ENCODE measurements at places on chromosomes 5 and 9.

DNA sequence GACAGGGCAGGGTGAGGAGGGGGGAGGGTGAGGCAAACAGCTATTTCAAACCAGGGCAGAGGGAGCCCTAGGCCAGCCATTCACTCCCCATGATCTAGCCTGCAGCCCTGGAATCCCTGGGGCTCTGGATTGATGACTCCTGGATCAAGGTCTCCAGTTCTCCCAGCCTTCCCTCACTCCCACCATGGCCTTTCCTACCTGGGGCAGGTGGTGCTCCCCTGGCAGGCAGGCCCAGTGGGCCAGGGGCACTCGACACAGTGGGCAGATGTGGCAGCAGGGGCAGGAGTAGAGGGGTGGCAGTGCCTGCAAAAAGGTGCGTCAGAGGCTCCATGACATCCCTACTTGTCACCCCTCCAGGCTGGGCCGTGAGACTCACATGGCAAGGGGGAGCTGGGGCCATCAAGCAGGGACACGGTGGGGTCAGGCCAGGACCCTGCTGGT is 6.0 kb downstream of the KIF12 start:
- no peak for DNase-seq
- no peak overlapping the region for H3K27ac ChIP-seq
- H3K36me3 ChIP-seq = no peaks in the 10 kb centered on the region
- H3K4me1 ChIP-seq = no peaks in the 10 kb centered on the region
- no peak overlapping the region for H3K4me3 ChIP-seq

DNA sequence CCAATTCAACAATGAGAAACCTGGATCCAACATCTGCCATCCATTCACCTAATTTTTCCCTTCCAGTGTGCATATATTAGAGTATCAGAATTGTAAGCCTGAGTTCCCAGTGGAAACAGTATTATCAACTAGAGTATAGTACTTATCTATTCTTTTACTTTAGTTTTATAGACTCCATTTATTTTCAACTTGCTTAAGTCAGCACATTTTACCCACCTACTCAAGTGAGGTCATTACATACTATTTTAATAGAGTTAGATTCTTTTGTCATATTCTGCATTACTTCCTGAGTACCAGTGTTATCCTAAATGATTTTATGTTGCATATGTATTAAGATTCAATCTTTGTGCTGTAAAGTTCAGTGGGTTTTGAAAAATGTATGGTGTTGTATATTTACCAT is 1393.3 kb downstream of the MAT2B start:
- H3K27me3 ChIP-seq = no peaks in the 10 kb centered on the region
- H3K4me1 ChIP-seq = no peaks in the 10 kb centered on the region
- H3K36me3 ChIP-seq = no peaks in the 10 kb centered on the region
- no peak overlapping the region for H3K4me3 ChIP-seq
- no peak for DNase-seq

DNA sequence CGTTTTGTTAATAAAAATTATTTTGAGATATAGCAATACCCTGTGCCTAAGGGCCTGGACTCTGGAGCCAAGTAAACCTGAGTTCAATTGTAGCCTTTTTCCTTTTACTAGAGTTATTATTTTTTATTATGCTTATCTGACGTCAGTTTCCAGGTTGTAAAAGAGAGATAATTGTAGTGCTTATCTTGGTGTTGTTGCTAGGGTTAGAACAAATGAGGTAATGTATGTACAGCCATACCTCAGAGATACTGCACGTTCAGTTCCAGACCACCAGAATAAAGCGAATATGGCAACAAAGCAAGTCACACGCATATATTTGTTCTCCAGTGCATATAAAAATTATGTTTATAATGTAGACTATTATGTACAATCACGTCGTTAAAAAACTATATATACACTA is 215.0 kb downstream of the VPS13A start:
- no peaks in the 10 kb centered on the region for H3K27me3 ChIP-seq
- no peak overlapping the region for H3K27ac ChIP-seq

- H3K27ac ChIP-seq = peak overlapping the region; percentile 14
- H3K4me1 ChIP-seq = peaks cover 14% of the 10 kb centered on the region
- H3K27me3 ChIP-seq = peaks cover 22% of the 10 kb centered on the region
- H3K4me3 ChIP-seq = no peak overlapping the region
- H3K36me3 ChIP-seq = no peaks in the 10 kb centered on the region
- no peak for DNase-seq
Measured at GRCh38 chr9:97387936-97388684, 23.8 kb upstream of the TDRD7 start.

DNA sequence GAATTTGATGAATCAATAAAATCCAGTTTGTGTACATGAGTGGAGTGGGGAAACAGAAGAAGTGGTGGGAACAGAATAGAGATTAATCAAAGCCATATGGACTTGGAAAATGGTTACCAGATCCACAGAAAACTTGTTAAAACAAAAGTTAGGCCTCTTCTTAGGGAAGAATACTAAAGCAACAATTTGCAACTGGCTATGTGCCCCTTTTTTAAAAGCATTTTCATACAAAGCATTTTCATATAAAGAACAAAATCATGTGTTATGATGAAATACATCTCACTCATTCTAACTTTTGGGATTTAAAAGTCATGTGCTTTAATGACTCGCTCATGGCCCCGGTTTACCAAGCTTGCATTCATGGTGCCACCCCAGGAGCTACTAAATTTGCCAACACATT is 276.9 kb downstream of the EFNA5 start:
- peaks cover 9% of the 10 kb centered on the region for H3K4me1 ChIP-seq
- H3K36me3 ChIP-seq = no peaks in the 10 kb centered on the region
- H3K27me3 ChIP-seq = peaks cover 2% of the 10 kb centered on the region
- no peak for DNase-seq

DNA sequence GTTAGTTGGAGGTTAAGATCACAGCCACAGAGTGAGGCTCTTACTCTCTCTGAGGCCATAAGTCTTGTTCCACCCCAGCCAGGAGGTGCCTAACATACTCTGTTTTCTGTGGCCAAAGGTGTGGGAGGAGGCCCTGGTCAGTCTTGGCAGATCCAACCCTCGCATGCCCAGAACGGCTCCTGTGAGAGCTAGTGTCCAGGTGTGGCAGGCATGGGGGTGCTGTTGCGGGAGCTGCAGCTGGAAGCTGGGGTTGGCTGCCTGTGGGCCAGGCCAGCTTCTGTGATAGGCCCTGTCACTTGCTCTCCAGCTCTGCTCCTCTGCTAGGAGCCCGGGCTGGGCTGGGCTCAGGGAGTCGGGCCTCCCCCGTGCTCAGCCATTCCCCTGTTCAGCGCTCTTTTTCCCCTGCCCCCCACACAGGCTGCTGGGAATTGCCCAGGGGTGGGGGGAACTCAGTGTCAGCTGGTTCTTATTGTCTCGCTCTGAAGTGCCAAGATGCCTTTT is 31.6 kb downstream of the IER5L start:
- H3K27ac ChIP-seq = no peak overlapping the region
- peaks cover 19% of the 10 kb centered on the region for H3K36me3 ChIP-seq
- DNase-seq = no peak
- H3K4me1 ChIP-seq = peaks cover 17% of the 10 kb centered on the region
- no peak overlapping the region for H3K4me3 ChIP-seq

DNA sequence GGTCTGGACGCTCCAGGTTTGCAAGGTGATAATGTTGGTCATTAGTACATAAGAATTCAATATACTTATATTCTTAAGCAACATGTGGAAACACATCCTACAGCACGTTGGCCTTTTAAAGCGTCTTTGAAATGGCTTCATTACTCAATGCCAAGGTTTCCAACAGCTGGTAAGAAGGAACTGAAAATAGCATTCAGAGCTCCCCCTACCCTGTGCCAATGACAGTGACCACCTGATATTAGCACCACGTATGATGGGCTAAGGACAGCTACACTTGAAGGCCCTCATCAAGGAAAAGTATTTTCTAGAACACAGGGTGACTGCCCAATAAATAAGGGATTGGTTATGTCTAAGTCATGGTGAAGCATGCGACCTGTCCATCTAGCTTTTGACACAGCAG is 9.9 kb downstream of the ZNF622 start:
- H3K4me1 ChIP-seq = peaks cover 46% of the 10 kb centered on the region
- no peaks in the 10 kb centered on the region for H3K27me3 ChIP-seq
- peak overlapping the region; percentile 34 for H3K4me3 ChIP-seq
- peak overlapping the region; percentile 79 for H3K27ac ChIP-seq
- DNase-seq = no peak
- H3K36me3 ChIP-seq = peaks cover 47% of the 10 kb centered on the region

DNA sequence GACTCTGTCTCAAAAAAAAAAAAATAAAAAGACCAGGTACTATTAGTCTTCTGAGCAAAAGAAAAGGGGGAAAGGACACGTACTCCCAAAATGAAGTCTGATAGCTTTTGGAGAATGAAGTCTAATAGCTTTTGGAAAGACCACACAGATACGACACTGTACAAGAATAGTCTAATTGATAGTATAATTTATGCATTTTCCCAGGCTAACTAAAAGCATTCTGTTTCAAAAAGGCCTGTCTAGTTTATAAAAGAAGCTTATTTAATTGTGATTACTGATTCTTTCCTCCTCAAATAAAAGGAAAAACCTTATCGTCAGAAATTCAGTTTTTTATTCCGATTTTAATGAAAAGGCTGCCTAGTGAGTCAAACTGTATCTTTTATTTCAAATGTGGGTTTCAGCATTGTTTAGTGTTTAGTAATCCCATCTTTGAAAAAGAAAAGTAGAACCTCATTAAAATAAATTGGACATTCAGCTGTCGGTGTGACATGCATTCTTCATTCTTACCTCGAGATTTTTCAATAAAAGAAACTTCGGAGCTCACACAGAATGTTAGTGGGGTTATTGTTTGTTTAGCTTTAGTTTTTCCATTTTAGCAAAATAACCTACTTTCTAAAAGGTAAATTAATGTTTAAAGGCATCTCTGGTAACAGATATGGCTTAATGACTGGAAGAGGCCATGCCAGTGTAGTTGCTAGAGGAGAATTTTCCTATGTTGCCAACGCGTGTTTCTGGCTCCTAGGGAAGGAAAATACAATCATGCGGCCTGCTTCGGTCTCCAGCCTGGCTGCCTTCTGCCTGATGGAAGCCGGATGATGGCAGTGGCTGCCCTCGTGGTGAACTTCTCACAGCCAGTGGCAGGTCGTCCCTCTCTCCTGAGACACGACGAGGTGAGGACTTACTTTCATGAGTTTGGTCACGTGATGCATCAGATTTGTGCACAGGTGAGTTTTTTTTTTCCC is 70.0 kb downstream of the NLN start:
- no peaks in the 10 kb centered on the region for H3K27me3 ChIP-seq
- H3K36me3 ChIP-seq = peaks cover 33% of the 10 kb centered on the region
- DNase-seq = no peak
- no peak overlapping the region for H3K27ac ChIP-seq
- H3K4me3 ChIP-seq = no peak overlapping the region
- H3K4me1 ChIP-seq = peaks cover 19% of the 10 kb centered on the region

GRCh38 chr9:2727966-2728613 is 10.8 kb downstream of the KCNV2 start:
- no peaks in the 10 kb centered on the region for H3K27me3 ChIP-seq
- H3K4me3 ChIP-seq = no peak overlapping the region
- no peak for DNase-seq
- no peaks in the 10 kb centered on the region for H3K4me1 ChIP-seq
- H3K36me3 ChIP-seq = no peaks in the 10 kb centered on the region
- H3K27ac ChIP-seq = no peak overlapping the region

DNA sequence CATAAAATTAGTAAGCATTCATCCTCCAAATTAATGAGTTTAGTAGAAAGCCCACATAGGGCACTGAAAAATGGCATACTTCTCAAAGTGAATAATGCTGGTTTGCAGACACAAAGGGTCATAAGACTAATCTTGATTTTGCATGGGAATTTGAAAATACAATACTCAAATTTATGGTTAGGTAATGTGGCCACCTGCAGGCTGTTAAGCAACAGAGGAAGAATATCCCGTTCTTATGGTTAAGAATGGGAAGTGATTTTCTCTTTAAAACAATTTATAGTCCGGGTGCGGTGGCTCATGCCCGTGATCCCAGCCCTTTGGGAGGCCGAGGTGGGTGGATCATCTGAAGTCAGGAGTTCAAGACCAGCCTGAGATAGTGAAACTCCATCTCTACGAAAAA is 9.4 kb upstream of the PLCXD3 start:
- no peak overlapping the region for H3K27ac ChIP-seq
- H3K4me1 ChIP-seq = no peaks in the 10 kb centered on the region
- no peaks in the 10 kb centered on the region for H3K36me3 ChIP-seq
- no peak for DNase-seq
- H3K27me3 ChIP-seq = peaks cover 2% of the 10 kb centered on the region

DNA sequence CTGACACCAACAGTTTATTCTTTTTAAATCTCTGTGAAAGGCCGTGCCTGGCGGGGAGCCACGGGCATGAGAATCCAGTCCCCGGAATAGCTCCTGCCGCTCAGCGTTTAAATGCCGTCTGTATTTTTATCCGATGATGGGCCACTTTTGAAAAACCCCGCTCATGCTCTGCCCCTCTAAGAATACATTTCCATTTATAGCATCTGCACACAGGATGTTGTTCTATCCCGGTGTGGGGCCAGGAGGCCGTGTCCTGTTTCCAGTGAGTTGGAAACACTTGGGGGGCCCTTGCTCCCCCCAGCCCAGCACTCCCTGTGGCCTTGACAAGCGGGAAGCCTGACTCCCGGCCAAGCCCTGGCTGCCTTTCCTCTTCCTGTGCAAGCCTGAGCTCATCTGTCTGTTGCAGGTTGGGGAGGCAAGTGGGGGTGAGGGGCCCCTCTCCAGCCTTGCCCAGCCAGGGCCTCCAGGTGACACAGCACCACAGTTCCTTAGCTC is 39.0 kb downstream of the ERGIC1 start:
- H3K36me3 ChIP-seq = no peaks in the 10 kb centered on the region
- H3K27ac ChIP-seq = no peak overlapping the region
- DNase-seq = no peak
- no peaks in the 10 kb centered on the region for H3K27me3 ChIP-seq

GRCh38 chr9:110128664-110129329 is 79.2 kb downstream of the C9orf152 start:
- no peaks in the 10 kb centered on the region for H3K36me3 ChIP-seq
- H3K27me3 ChIP-seq = no peaks in the 10 kb centered on the region
- H3K4me3 ChIP-seq = no peak overlapping the region
- H3K4me1 ChIP-seq = peaks cover 26% of the 10 kb centered on the region
- no peak for DNase-seq

DNA sequence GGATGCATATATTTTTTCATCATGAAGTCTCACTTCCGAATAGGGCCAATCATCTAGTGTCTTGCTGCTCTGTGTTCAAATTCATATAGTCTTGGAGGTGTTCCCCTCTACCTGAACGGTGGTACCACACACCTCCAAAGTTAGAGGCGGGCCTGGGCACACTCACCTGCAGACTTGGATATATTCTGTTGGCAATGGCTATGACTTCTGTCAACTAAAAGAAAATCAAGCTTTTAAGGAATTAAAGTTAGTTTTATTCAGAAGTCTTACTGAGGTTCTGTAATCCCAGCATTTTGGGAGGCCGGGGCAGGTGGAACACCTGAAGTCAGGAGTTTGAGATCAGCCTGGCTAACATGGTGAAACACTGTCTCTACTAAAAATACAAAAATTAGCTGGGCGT is 2.6 kb upstream of the NIPAL4 start:
- peaks cover 12% of the 10 kb centered on the region for H3K4me1 ChIP-seq
- no peak overlapping the region for H3K27ac ChIP-seq
- DNase-seq = no peak
- H3K4me3 ChIP-seq = no peak overlapping the region
- peaks cover 20% of the 10 kb centered on the region for H3K27me3 ChIP-seq

GRCh38 chr5:103532086-103532734 is 30.4 kb downstream of the NUDT12 start:
- no peaks in the 10 kb centered on the region for H3K4me1 ChIP-seq
- H3K27me3 ChIP-seq = peaks cover 17% of the 10 kb centered on the region
- H3K27ac ChIP-seq = no peak overlapping the region
- DNase-seq = no peak
- H3K4me3 ChIP-seq = no peak overlapping the region

GRCh38 chr5:175681045-175681967 is 23.4 kb downstream of the HRH2 start:
- H3K36me3 ChIP-seq = peaks cover 15% of the 10 kb centered on the region
- H3K27ac ChIP-seq = no peak overlapping the region
- H3K27me3 ChIP-seq = no peaks in the 10 kb centered on the region
- no peak for DNase-seq

Measured in activated CD4-positive, alpha-beta T cell treated with anti-CD3 and anti-CD28 coated beads for 36 hours (primary cell).